ENCODE measurements at places on chromosomes 16 and 17. TPM values are rescaled to one million over a fixed set of nuclear protein-coding genes. Genes with fewer than 3 reads are reported as not detected.

The MPP3 gene
- 16.6 TPM for total RNA-seq

- no peak overlapping the region for H3K27ac ChIP-seq
- no peaks in the 10 kb centered on the region for H3K36me3 ChIP-seq
- H3K4me3 ChIP-seq = no peak overlapping the region
- peak; percentile 79 for DNase-seq
Observed at GRCh38 chr17:80575057-80575875, 30.6 kb downstream of the RPTOR start.

DNA sequence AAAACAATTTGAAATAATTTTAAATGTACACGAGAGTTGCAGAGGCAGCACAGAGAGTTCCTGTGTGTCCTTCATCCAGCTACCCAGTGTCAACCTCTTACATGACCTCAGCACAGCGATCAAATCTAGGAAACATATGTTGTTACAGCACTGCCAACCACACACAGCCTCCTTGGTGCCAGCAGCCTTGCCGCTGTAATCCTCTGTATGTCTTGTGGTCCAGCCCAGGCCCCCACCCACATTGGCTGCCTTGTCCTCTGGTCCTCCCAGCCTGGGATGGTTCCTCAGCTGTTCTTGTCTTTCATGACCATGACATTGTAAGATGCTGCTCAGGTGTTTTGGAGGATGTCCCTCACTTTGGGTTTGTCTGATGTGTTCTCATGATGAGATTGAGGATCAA, 178.0 kb downstream of the RPTOR start:
- DNase-seq = no peak
- no peak overlapping the region for H3K27ac ChIP-seq
- H3K27me3 ChIP-seq = no peaks in the 10 kb centered on the region

DNA sequence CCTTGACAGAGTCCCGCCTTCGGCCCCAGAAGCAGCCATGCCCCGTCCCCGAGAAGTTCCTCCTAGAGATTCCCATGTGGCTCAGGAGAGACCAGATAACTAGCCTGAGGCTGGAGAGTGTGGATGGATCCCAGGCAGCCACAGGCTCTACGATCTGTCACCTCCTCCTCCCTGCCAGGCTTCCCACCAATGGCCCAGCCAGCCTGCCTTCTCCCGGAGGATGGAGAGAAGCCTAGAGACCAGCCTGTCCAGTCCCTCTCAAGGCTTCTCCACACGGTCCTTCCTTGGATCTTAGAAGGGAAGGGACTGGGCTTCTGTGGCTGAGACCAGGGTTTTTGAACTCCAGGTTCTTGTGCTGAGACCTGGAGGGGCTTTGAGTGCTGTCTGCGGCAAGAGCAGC, 1.6 kb upstream of the SMTNL2 start:
- H3K36me3 ChIP-seq = no peaks in the 10 kb centered on the region
- DNase-seq = no peak
- H3K27me3 ChIP-seq = peaks cover 29% of the 10 kb centered on the region
- H3K4me3 ChIP-seq = no peak overlapping the region

- no peaks in the 10 kb centered on the region for H3K36me3 ChIP-seq
- no peak overlapping the region for H3K27ac ChIP-seq
- H3K4me1 ChIP-seq = no peaks in the 10 kb centered on the region
- H3K27me3 ChIP-seq = no peaks in the 10 kb centered on the region
Observed at GRCh38 chr17:20187049-20187448, 177.9 kb downstream of the SPECC1 start.

Data from heart right ventricle (tissue), 16 donors.